ENCODE measurements at places on chromosomes 1 and 21. TPM values are rescaled to one million over a fixed set of nuclear protein-coding genes. Genes with fewer than 3 reads are reported as not detected.
A peak's percentile ranks its signal among the peaks of the same experiment; 100 is the strongest.

DNA sequence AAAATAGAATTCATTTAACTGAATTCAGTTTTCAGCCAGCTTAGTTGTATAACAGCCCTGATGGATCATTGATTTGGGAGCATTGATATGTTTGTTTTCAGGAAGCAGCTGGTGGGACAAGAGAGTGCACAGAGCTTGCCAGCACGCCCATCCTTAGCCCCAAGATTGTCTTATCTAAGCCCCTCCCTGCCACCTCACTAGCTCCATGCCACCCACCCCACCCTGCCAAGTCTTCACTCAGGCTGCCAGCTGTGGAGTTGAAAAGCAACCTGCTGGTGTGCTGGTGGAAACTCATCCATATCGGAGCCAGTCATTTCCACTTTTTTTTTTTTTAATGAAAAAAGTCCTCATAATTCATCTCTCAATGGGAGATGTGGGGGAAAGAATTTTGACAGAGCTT lies 11.8 kb downstream of the KIRREL1 start:
- peak overlapping the region; percentile 54 for H3K27ac ChIP-seq
- no peaks in the 10 kb centered on the region for H3K36me3 ChIP-seq
- H3K27me3 ChIP-seq, result no peaks in the 10 kb centered on the region
- no peak for DNase-seq

Gene TGFBR3
- 28.3 TPM for total RNA-seq

GRCh38 chr1:219085988-219086387 lies 87.7 kb upstream of the LYPLAL1 start:
- no peak for DNase-seq
- H3K4me1 ChIP-seq, result no peaks in the 10 kb centered on the region
- H3K4me3 ChIP-seq, result no peak overlapping the region
- no peaks in the 10 kb centered on the region for H3K36me3 ChIP-seq

Gene DCST2
- total RNA-seq, result 0.14 TPM

Gene CYP4B1
- total RNA-seq, result not detected

Gene ZNF644
- 31.4 TPM for total RNA-seq

DNA sequence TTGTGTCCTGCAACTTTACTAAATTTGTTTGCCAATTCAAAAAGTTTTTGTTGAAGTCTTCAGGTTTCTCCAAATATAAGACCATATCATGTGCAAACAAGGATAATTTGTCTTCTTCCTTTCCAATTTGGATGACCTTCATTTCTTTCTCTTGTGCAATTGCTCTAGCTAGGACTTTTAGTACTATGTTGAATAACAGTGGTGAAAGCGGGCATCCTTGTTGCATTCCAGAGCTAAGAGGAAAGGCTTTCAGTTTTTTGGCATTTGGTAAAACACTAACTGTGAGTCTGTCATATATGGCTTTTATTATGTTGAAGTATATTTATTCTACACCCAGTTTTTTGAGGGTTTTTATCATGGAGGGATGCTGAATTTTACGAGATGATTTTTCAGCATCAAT lies 630.0 kb upstream of the ADGRL2 start:
- no peaks in the 10 kb centered on the region for H3K27me3 ChIP-seq
- no peaks in the 10 kb centered on the region for H3K36me3 ChIP-seq
- H3K4me1 ChIP-seq, result no peaks in the 10 kb centered on the region
- H3K27ac ChIP-seq, result no peak overlapping the region

All from heart left ventricle (tissue), 16 donors.